Skin of body (tissue), 3 donors: ENCODE measurements at places on chromosomes 3 and 15. TPM values are rescaled to one million over a fixed set of nuclear protein-coding genes. Genes with fewer than 3 reads are reported as not detected.
A peak's percentile ranks its signal among the peaks of the same experiment; 100 is the strongest.

- no peak for DNase-seq
Measured at GRCh38 chr3:13174011-13174802, 101.0 kb upstream of the IQSEC1 start.

DNA sequence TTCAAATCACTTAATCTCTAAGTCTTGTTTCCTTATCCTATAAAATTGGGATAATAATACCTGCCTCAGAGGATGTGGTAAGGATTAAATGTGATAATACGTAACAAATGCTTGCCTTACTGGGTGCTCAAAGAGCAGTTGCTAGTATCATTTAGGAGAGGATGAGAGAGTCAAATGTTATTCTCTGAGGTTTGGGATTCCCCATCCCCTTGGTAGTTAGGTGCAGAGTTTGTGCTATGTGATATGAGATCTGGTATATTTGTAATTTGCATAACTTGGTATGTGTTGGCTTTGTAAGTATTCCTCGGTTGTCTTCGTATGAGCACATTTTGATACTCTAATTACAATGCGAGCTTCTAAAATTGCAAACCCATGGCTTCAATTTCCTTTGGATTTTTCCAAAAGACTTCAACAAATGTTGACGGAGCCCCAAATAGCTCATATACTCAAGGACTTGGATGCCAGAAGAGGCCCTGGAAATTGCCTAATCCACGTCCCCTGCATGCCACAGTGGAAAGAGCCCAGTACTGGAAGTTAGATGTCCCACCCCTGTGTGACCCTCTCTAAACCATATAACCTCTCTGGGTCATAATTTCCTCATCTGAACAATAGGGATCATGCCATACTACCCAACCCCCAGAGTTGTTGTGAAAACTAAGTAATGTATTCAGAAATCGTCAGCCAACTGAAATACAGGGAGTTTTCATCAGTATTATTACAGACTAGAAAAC is 85.0 kb downstream of the FBN1 start:
- peak; percentile 45 for DNase-seq

- DNase-seq, result no peak
Measured at GRCh38 chr15:58870451-58870850, 63.0 kb downstream of the SLTM start.

Gene CCR8
- not detected for total RNA-seq

- DNase-seq, result peak; percentile 41
Measured at GRCh38 chr3:73086071-73086494, 24.6 kb downstream of the EBLN2 start.

Gene KLHL40
- total RNA-seq, result 13.4 TPM

Gene KBTBD13
- total RNA-seq, result 0.30 TPM

Gene CAMP
- total RNA-seq, result 18.3 TPM

GRCh38 chr3:98136631-98137030 is 6.1 kb downstream of the OR5H1 start:
- no peak for DNase-seq

GRCh38 chr15:89361451-89362202 is 27.0 kb upstream of the POLG start:
- no peak for DNase-seq

Gene PPARG
- 72.8 TPM for total RNA-seq

- no peak for DNase-seq
Measured at GRCh38 chr15:101003081-101003480, 83.9 kb downstream of the LRRK1 start.

Gene GP9
- 0.49 TPM for total RNA-seq
